ENCODE measurements at places on chromosomes 4 and X.

DNA sequence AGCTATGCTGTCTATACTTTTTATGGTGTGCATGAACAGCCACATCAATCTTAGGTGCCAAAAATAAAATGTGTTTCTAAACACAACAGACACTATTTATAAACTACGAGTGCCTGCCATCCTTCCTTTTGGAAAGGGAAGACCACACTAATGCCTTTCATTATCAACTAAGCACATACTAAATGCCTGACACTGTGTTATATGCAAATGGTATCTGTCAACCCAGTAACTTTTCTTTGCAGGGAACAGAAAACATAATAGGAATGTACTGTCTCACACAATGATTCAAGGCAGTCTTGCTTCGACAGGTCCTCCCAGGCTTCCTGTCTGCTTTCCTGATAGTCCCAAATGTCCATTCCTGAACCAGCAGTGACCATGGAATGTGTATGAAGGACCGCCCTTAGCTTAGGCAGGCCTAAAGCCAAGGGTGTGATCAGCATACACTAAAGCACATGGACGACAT, 43.8 kb downstream of the ADGRA3 start:
- H3K36me3 ChIP-seq: peaks cover 4% of the 10 kb centered on the region
- DNase-seq: no peak
- H3K27ac ChIP-seq: no peak overlapping the region
- peaks cover 34% of the 10 kb centered on the region for H3K4me1 ChIP-seq

DNA sequence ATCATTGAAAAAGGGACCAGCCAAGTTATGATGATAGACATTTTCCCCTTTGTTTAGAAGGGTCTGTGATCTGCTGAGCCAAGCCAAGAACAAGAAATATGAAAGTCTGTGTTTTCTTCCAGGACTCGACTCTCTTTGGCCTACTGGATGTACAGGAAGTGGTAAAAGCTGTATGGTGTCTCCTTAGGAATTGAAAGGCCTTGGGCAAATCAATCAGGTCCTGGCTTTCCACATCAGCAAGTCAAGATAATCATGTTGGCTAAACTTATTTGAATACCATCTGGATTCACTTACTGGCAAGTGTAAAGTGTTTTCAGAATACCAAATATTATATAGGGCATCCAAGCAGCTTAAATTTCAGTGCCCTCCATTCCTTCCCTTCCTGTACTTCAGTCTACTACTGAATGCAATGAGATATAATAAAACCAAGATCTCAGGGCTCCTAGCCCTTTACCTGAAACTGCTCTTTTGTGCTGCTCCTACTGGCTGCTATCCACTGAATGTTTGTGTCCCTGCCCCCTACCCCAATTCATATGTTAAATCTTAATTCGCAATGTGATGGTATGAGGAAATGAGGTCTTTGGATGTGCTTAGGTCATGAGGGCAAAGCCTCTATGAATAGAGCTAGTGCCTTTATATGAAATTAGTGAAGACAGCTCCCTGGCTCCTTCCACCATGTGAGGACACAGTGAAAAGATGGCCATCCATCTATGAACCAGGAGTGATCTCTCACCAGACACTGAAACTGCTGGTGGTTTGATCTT, 578.0 kb downstream of the SPRY1 start:
- no peak overlapping the region for H3K4me3 ChIP-seq
- H3K27ac ChIP-seq: no peak overlapping the region
- no peak for DNase-seq
- no peaks in the 10 kb centered on the region for H3K4me1 ChIP-seq
- no peaks in the 10 kb centered on the region for H3K36me3 ChIP-seq

GRCh38 chr4:125316791-125317524, 2.2 kb downstream of the FAT4 start:
- H3K36me3 ChIP-seq: no peaks in the 10 kb centered on the region
- peak overlapping the region; percentile 86 for H3K27ac ChIP-seq
- peak overlapping the region; percentile 79 for H3K4me3 ChIP-seq
- no peaks in the 10 kb centered on the region for H3K27me3 ChIP-seq
- no peak for DNase-seq

DNA sequence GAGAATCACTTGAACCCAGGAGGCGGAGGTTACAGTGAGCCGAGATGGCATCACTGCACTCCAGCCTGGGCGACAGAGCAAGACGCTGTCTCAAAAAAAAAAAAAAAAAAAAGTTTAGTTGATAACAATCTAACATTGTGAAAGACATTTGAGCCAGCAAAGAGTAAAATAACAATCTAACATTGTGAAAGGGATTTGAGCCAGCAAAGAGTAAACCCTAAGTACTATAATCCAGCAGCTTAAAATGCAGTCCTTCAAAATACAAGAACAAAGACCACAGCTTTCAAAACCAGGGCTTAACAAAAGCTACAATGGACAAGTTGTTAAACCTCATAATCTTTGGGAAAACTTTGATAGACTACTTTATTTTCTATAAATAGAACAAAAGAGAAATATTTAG, 16.9 kb downstream of the MFAP3L start:
- H3K4me1 ChIP-seq: no peaks in the 10 kb centered on the region
- no peaks in the 10 kb centered on the region for H3K36me3 ChIP-seq
- H3K27me3 ChIP-seq: no peaks in the 10 kb centered on the region
- no peak for DNase-seq
- H3K27ac ChIP-seq: no peak overlapping the region
- no peak overlapping the region for H3K4me3 ChIP-seq

- no peaks in the 10 kb centered on the region for H3K36me3 ChIP-seq
- peak overlapping the region; percentile 88 for H3K27ac ChIP-seq
- peak overlapping the region; percentile 64 for H3K4me3 ChIP-seq
- H3K4me1 ChIP-seq: no peaks in the 10 kb centered on the region
Observed at GRCh38 chrX:38805432-38806389, 4.5 kb downstream of the MID1IP1 start.

Data from esophagus muscularis mucosa (tissue), 4 donors.